ENCODE measurements at places on chromosomes 6 and 20.

DNA sequence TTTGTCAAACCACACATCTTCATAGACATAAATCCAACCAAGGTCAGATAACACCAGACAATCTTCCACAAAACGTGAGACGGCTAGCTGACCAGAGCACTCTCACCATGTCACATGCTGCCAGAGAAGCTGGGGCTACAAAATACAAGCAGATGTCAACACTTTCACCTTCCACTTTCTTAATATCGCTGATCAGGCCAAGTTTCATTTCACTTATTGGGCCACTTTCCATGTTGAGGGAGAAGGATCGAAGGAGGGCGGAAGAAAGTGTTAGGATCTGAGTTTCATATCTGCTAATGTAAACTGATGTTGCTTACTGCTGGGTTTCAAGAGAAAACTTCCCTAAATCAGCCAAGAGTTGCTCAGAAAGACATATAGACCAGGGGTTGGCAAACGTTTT, 177.0 kb upstream of the PRDM1 start:
- DNase-seq, result no peak

DNA sequence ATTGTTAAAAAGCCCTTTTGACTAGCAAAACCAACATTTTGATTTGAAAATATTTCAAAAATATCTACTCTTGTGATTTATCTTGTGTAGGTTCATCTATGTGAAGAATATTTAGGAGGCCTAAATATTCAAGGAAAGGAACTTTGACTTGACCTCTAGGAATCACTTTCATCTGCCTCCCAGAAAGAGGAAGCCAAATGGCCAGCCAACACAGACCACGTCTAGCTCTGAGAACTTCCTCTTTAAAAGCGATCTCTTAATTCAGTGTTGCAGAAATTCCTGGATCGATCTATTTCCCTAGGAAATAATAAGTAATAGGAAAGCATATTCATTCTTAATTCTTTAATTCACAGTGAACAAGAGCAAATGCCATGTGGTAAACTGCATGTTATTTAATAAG, 9.6 kb upstream of the MOXD1 start:
- no peak for DNase-seq

DNA sequence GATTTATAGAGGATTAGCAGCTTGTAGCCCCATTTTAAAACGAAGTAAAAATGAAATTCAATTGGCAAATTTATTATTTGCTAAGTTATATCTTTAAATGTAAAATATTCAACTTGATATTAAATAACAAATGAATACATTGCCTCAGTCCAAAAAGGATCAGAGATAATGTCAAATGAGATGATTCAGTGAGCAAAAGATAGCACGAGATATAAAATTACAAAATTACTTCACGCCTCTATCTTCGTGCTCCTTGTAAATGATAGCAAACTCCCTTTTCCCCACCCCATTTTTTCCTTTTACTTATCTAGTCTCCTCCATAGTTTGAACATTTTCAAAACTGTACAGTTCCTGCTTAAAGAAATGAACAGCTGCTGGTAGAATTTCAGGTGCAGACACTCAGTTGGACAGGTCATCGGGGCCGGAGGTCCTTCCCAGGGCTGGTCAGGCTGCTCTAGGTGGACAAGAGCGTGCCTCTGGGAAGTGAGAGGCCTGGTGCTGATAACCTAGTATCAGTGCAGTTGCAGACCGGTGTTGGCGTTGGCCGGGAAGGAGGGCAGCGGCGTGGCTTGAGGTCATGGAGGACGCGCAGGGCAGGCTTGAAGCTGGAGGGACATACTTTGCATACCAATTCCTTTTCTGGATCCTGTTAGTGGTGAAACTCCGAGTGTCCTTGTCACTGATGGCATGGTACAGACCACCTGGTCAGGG, 83.9 kb downstream of the CDC5L start:
- no peak for DNase-seq

DNA sequence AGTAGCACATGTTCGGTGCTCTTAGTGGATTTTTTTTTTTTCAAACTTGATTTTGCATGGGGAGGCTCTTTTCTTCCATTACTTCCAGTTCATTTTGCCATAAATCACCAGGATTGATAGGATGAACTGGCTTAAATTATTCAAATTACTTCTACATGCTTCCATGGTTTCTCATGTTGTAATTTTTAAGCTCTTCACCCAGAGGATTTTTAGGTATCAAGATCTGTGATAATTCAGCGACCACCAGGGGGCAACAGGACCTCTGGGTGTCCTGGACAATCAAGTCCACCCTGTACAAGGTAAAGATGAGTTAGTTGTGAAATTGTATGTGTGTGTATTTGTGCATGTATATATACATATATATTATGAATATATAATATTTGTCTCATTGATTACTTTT, 4.2 kb upstream of the EPHA7 start:
- no peak for DNase-seq

DNA sequence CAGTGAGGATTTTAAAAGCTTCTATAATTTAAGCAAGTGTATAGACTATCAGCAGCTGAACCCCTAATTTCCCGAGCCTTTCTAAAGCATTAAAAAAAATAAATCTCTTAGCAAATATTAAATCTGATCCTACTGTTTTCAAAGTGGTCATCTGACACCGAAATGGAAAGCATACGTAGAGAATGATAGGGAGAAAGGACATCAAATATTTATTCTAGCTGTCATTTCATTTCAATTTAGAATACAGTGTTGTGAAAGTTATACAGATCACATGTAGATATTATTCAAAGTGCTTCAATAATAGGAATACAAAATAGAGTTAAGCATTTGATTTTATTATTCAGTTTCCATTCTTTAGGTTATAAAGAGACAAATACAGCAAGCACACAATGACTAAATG, 61.9 kb upstream of the PKIB start:
- DNase-seq, result no peak

DNA sequence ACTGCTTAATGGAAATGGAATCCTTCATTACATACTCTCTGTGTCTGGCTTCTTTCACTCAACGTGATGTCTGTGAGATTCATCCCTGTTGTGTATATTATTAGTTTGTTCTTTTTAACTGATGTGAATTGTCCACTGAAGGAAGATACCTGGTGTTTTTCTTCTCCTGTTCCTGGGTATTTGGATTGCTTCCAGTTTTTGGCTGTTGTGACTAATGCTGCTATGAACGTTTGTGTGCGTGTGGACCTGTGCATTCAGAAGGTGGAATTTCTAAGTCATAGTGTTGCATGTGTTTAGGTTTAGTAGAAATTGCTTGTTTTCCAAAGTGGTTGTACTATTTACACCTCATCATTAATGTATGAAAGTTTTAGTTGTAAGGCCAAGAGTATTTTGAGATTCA, 3.8 kb downstream of the TULP4 start:
- no peak for DNase-seq

DNA sequence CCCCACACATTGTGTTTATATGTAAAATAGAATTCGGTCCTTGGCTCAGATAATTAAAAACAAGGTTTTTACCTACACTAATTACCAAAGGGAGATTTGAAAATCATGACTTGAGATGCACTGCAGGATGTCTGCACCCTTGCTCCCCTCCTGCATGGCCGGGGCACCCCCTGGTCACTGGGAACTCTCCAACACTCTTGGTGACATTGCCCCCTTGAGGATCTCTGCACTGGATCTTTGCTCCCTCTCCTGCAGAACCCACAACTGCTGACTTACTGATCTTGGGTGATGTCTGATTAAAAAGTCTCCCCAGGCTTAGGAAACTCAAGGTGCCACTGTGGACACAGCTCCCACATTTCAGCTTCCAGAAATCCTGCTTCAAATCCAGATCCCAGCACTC, 17.1 kb upstream of the CSNK2A1 start:
- DNase-seq, result no peak

All from stimulated activated CD8-positive, alpha-beta memory T cell treated with anti-CD3 and anti-CD28 coated beads, Interleukin-15, amount 100 ng/mL, for 24 hours (primary cell).